AG20443 (cell line): ENCODE measurements at places on chromosomes 1 and 21.

GRCh38 chr1:112342558-112342957 is 53.5 kb upstream of the CTTNBP2NL start:
- no peak for DNase-seq

GRCh38 chr1:40650075-40650474 is 15.4 kb downstream of the RIMS3 start:
- no peak for DNase-seq

DNA sequence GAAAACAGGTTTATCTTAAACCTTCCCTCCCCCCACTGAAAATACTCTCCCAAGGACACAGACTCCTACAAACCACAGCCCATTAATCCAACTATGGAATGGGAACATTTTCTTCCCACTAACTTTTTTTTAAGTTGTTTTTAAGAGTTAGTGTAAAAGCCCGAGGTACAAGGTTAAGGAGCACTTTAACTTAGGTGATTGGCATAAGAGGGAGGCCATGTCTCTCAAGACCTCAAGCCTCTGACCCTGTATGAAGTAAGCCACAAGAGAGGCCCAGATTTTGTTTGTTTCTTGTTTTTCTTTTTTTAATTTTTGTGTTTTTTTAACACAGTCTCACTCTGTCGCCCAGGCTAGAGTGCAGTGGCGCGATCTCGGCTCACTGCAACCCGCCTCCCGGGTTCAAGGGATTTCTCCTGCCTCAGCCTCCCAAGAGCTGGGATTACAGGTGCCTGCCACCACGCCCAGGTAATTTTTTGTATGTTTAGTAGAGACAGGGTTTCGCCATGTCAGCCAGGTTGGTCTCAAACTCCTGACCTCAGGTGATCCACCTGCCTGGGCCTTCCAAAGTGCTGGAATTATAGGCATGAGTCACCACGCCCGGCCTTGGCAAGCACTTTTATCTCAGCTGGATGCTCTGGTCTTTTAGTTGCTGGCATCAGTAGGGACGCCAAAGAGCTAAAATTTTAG is 14.4 kb downstream of the ARMH1 start:
- no peak for DNase-seq

- DNase-seq, result no peak
Measured at GRCh38 chr1:20610970-20611369, 22.1 kb downstream of the CDA start.

DNA sequence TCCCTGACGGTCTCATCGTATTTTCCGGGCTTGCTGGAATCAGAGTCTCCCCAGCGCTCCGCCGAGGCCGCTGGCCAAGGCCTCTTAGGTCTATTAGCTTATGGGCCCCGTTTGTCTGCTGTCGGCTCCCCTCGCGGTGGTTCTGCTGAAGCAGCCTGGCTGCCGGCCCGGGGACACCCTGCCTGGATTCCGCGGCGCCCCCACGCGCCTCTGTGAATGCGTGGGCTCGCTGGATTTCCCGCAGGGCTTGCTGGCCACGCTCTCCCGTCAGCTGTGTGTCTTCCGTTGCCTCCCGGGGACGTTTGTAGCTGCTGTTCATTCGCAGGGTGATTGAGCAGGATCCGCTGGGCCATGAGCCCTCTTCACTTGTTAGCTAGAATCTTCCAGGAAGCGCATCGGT is 8.4 kb downstream of the LRRC3 start:
- DNase-seq, result no peak

DNA sequence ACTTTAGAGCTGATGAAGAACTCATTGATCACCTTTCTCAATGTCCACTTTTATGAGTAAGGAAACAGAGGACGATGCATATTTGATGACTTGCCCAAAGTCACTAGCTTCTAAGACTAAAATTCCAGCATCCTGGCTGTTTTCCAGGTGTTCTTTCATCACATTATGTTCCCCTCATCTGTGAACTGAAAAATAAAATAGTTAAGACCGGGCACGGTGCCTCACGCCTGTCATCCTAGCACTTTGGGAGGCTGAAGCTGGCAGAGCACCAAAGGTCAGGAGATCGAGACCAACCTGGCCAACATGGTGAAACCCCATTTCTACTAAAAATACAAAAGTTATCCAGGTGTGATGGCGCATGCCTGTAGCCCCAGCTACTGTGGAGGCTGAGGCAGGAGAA is 297.5 kb downstream of the DUSP10 start:
- no peak for DNase-seq

- DNase-seq, result no peak
Measured at GRCh38 chr1:162023181-162023546, 505 bp downstream of the OLFML2B start.

DNA sequence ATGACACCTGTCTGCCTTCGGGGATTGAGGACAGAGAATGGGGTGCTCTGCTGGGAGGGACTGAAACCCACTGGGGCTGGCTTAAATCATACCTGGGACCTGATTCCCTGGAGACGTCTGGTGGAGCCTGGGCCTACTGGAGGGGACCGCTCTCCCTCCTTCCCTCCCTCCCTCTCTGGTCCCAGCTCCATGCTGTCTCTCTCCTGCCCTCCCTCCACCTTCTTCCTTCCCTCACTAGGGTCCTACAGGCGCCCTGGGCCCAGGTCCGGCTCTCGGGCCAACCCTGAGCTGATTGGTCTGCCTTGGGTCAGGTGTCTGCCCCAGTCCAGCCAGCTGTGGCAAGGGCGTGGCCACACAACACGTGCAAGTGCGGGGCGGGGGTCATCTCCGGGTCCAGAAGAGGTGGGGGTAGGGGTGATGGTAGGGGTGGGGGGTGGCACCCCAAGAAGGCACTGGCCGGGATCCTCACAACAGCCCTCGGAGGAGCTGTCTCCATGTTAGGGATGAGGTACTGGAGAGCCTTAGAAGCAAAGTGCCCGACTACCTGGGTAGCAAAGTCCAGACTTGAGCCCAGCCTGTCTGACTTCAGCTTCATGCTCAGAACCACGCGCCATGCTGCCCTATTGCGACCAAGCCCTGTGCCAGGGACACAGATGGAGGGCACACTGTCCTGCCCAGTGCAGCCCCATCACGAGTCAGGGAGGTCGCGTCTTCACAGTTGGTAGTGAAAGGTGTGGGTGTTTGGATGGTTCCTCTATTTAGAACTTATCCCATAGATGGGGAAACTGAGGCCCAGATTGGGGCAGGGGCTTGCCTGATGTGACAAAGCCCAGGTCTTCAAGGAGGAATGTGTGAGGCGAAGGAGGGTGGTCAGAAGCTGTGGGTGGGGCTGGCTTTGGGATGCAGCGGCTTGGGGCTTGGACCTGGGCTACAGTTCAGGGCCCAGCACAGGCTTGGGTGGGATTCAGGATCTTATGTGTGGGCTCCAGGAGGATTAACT is 574.1 kb downstream of the PTPRU start:
- DNase-seq, result peak; percentile 4
